Endothelial cell of umbilical vein (primary cell): ENCODE measurements at places on chromosomes 2 and 18.

DNA sequence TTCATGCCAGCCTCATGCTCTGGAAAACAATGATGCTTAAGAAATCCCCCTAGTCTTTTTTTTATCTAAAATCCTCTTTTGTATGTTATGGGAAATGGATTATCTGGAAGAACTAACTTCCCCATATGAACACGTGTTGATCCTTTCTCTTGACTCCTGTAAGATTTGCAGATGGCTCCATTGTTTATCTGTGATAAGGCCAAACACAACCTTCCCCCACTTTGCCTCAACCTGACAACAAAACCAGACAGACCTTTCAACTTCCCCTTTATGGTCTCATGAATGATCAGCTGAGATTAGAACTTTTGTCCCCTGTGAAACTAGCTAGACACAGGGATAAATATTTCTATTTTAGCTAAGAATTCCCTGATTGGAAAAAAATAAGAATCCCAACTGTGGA lies 828.0 kb upstream of the CDH2 start:
- peak; percentile 74 for DNase-seq

DNA sequence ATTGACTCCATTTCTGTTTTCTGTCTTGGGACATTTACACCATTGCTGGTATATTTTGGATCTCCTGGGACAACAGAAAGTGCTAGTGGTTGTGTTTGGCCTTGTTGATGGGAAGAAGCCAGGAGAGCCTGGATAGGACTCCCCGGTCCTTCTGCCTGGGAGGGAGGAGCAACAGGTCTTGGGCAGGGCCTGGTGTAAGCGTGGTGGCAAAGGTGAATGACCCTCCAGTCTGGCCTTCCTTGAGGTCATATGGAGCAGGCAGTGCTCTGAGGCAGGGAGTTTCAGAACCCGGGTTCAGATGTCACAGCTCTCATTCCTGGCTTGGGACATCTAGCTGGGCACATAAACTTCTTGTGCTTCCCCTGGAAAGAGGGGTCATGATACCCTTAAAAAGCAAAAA lies 56.0 kb upstream of the RBM44 start:
- no peak for DNase-seq

DNA sequence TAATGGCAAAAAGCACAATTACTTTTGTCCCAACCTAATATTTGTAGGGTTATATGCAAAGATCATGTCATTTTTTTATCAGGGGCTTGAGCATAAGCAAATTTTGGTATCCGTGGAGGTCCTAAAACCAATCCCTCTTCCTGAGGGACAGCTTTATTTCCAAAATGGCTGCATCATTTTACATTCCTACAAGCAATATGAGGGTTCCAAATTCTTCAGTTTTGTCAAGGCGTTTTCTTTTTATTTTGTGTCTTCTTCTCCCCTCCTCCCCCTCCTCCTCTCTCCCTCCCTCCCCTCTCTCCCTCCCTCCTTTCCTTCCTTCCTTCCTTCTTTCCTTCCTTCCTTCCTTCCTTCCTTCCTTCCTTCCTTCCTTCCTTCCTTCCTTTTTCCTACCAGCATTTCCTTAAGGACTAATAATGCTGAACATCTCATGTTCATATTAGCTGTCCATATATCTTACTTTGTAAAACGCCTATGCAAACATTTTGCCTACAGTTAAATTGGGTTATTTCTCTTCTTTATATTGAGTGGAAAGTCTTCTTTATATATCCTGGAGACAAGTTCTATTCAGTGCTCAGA lies 881.8 kb downstream of the DCDC2C start:
- no peak for DNase-seq

- peak; percentile 48 for DNase-seq
Observed at GRCh38 chr2:227503433-227504406, 31.8 kb downstream of the AGFG1 start.

- DNase-seq = peak; percentile 67
Observed at GRCh38 chr2:63023444-63023843, 27.2 kb upstream of the OTX1 start.

DNA sequence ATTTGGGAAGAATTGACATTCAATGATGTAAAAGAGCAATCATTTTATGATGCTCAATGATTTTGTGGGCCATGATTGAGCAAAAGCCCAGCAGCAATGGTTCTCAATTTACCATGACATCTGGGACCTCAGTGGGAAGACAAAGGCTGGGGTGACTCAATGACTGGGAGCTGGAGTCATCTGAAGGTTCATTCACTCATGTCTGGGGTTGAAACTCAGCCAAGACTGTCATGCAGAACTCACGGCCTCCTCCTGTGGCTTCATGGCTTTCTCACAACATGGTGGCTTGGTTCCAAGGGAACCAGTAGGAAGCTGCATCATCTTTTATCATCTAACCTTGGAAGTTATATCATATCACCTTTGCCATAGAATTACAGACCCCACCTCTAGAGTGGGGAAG lies 45.1 kb upstream of the CD226 start:
- DNase-seq = no peak

- DNase-seq = no peak
Observed at GRCh38 chr2:136118819-136119716, 1.1 kb upstream of the CXCR4 start.

DNA sequence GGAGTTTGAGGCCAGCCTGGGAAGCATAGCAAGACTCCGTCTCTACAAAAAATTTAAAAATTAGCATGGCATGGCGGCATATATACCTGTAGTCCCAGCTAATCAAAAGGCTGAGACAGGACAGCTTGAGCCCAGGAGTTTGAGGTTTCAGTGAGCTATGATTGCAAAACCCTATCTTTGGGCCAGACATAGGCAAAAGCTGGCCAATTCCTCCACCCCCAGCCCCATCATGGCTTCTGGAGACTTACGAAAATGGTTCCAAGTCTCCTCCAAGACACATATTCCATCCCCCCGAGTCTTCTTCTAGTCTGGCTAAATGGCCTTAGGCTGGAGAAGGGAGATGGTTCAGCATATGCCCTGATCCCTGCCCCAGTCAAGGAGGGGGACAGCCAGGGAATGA lies 172.8 kb upstream of the HAAO start:
- no peak for DNase-seq

DNA sequence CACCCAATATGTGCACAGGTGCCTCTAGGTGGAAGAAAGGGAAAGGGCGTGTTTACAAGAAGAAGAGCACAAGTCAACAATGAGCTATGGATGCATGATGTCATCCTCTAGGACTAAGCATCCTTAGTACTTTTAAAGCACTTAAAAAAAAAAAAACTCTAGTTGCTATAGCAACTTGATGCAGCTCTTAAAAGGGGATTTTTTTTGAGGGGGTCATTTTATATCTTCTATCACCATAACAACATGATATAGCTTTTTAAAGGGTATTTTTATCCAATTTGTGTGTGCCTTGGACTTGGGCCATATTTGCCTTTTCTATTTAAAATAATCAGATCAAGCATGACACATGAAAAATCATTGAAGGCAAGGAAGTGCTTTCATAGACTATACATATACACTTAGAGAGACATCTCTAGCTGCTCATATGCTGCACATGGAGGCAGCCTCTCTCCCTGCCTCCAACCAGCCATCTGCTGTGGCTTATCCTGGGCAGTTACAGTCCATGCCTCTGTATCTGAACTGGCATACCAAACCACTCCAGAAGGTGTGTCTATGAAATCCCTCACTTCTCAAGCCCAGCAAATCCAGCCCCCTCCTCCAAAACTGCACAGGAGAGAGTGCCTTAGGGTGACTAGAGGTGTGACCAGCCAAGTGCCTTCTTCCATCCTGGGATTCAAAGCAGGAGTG lies 165.4 kb downstream of the MSH2 start:
- DNase-seq = no peak

DNA sequence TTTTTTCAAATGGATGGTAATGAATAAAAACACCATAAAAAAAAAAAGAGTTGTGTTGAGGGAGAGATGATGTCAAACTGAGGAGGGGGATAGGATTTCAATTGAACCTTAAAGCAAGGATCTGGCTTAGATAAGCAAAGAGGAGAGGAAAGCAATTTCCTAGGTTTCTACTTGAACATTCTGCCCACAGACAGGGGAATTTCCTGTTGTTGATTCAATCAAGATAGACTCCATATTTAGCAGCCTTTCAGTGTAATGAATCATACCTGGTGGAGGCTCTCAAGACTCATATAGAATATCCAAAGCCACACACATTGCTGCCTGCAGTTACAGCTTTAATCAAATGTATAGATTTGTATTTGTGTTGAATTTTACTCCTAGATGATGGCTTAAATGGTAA lies 294.4 kb upstream of the PIK3C3 start:
- peak; percentile 70 for DNase-seq

DNA sequence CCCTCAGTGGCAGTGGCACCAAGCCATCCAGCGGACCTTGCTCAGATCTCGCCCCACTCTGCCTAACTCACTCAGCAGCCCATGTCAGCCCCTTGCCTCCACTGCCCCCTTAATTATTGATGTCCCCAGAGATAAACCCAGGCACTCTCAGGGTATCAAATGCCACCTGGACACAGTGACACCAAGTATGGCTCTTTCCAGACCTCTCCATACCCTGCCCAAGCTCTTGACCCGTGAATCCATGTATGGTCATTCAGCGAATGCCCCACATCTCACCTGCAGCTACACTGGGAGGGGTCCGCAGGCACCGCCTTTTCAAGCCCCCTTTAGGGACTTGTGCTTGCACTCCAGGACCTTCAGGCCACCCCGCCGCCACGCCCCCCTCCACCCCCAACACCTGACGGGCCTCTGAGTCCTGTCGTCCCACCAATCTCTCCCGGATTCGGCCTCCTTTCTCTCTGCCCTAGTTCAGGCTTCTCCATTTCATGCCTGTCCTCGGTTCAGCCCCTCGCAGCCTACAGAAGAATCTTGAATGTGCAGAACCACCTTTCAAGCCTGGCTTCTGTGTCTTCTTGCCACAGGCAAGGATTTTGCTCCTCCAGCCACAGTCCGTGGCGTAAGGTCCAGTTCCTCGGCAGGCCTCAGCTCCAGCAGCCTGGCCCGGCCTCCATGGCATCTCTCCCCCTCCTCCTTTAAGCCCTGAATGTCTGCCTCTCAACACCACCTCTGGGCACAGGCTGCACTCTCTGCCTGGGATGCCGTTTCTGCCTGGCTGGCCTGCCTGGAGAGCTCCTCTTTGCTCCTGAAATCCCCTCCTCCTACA lies 54.1 kb upstream of the ODC1 start:
- DNase-seq = no peak

- DNase-seq = no peak
Observed at GRCh38 chr2:239917957-239918481, 107.1 kb downstream of the NDUFA10 start.

- peak; percentile 74 for DNase-seq
Observed at GRCh38 chr2:235779444-235779896, 285.6 kb downstream of the AGAP1 start.

DNA sequence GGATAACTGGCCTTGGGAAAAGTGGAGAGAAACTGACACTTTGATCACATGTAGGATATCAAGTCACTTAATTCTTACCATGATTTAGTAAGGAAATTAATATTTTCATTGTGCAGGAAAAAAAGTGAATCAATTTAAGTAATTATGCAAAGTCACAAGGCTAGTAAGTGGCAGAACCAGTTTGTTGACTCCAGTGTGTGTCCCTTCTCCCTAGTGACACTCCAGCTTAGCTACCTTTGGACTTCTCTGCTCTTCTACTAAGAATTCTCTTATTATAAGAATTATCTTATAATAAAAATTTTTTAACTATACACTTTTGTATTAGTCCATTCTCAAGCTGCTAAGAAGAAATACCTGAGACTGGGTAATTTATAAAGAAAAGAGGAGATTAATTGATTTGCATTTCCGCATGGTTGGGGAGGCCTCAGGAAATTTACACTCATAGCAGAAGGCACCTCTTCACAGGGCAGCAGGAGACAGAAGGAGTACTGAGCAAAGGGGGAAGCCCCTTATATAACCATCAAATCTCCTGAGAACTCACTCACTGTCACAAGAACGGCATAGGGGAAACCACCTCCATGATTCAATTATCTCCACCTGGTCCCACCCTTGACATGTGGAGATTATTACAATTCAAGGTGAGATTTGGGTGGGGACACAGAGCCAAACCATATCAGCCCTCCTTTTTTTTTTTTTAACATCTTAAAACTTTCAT lies 13.6 kb downstream of the COL4A4 start:
- no peak for DNase-seq

GRCh38 chr18:13457327-13457726 lies 238.8 kb downstream of the LDLRAD4 start:
- DNase-seq = peak; percentile 87

DNA sequence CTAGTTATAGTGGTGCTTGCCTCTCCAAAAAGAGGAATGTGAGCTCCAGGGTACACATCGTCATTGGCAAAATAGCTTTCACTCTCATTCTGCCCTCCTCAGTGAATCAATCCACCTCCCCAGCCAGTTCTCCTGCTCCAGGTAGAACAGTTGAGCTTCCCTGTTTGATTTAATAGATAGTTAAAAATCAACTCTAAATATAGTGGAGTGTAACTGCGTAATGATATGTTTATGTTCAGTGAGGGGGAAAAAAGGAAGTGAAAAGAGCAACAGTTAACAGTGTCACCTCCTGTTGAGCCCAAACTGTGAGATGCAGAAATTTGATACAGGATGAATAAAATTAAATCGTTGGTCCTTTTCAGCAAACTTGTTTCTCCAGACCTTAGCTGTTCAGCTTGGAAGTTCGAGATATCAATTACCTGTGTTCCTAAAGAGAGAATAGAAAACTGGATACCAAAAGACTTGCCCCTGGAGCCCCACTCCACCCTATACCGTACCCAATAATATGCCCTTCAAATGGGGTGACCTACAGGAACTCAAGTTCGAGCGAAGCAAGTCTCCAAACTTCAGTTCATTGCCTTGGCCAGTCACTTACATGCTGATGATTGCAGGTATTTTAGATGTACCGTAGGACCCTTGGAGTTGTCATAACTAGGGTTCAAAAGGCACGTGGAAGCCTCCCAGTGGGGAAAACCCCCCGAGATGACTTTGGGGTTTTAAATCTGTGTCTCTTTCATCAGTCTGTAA lies 708.4 kb downstream of the RNF144A start:
- DNase-seq = no peak

GRCh38 chr2:8684878-8685696 lies 3.2 kb downstream of the ID2 start:
- DNase-seq = no peak

- no peak for DNase-seq
Observed at GRCh38 chr2:120771781-120772208, 36.1 kb downstream of the GLI2 start.

- no peak for DNase-seq
Observed at GRCh38 chr18:2890606-2891005, 43.8 kb downstream of the EMILIN2 start.
